Adipocyte (in vitro differentiated cells): ENCODE measurements at places on chromosomes 12 and 14.
A peak's percentile ranks its signal among the peaks of the same experiment; 100 is the strongest.

DNA sequence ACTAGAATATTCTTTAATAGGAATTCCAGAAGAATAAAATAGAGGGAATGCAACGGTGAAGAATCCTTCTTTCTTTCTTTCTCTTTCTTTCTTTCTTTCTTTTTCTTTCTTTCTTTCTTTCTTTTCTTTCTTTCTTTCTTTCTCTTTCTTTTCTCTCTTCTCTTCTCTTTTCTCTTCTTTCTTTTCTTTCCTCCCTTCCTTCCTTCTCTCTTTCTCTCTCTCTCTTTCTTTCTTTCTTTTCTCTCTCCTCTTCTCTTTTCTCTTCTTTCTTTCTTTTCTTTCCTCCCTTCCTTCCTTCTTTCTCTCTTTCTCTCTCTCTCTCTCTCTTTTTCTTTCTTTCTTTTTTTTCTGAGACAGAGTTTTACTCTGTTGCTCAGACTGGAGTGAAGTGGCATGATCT lies 160.8 kb upstream of the PRICKLE1 start:
- DNase-seq = no peak

- no peak for DNase-seq
Observed at GRCh38 chr12:78209846-78210505, 379.3 kb downstream of the NAV3 start.

- DNase-seq = no peak
Observed at GRCh38 chr14:56963381-56963780, 153.1 kb upstream of the OTX2 start.

- peak; percentile 73 for DNase-seq
Observed at GRCh38 chr12:54360717-54361456, 3.4 kb downstream of the GPR84 start.

DNA sequence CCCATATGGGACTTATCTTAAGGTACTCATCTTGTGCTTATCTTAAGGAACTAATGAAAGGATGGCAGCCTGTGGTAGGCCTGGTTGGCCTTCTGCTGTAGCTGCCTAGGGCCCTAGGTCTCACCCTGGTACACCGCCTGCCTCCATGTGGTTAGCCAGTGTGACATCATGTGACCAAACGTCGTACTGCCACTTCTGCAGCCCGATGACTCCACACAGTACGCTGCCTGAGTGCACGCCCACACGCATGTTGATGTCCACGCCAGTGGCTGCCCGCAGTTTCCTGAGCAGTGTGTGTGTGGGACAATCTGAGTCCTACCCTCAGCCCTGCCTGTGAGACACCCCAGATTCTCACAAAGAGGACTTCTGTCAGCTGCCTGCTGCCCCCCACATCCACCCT lies 5.1 kb downstream of the ADCY4 start:
- DNase-seq = no peak

GRCh38 chr12:3150308-3150670 lies 73.1 kb downstream of the TSPAN9 start:
- no peak for DNase-seq

GRCh38 chr12:95836185-95836609 lies 22.6 kb upstream of the SNRPF start:
- peak; percentile 22 for DNase-seq

DNA sequence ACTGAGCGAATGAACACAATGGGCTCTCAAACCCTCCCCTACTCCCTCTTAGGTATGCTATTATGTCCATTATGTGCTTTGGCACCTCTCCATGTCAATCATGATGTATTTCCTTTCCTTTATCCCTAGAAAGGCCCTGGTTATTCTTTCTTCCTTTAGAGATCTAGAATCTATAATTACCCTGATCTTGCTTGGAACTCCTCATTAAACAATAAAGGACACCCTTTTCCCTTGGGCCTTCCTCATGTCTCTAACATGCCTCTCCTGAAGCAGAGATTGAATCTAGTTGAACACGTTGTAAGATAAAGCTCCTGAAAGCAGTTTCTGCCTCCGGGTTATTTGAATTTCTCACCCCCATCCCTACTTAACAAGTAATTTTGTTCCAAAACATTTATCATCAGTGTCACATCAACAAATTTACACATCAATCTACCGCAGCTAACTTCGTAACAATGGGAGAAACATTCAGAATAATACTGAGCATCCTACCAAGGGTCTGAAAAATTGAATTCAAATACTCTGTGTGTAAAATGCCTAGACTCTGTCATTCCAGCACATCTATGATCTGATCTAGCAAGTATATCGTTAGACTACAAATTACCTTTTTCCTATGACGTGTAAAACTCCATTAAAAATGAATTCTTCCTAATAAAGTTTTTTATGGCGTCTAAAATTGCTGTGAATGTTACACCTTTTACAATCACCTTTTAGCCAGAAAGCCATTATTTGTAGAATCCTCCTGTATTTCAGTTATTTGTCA lies 5.4 kb downstream of the USP44 start:
- no peak for DNase-seq

DNA sequence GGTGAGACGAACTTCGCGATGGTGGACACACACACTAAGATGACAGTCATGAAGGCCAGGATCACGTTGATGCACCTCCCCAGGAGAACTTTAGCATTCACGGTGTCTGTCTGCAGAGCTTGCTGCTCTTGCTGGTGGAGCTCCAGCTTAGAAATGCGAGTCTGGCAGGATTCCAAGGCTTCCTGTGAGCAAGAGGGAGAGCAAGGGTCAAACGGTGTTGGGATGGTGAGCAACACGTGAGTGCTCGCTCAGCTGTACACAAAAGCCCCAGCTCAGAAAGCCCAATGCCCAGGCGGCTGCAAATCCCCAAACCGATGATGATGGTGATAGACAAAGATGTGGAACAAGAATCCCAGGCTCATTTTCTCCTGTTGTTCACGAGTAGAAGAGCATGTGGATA lies 78.8 kb downstream of the TMCC3 start:
- DNase-seq = no peak

- peak; percentile 65 for DNase-seq
Observed at GRCh38 chr14:69695322-69696203, 71.4 kb upstream of the SRSF5 start.

- DNase-seq = no peak
Observed at GRCh38 chr12:119302451-119303080, 32.0 kb upstream of the CCDC60 start.

DNA sequence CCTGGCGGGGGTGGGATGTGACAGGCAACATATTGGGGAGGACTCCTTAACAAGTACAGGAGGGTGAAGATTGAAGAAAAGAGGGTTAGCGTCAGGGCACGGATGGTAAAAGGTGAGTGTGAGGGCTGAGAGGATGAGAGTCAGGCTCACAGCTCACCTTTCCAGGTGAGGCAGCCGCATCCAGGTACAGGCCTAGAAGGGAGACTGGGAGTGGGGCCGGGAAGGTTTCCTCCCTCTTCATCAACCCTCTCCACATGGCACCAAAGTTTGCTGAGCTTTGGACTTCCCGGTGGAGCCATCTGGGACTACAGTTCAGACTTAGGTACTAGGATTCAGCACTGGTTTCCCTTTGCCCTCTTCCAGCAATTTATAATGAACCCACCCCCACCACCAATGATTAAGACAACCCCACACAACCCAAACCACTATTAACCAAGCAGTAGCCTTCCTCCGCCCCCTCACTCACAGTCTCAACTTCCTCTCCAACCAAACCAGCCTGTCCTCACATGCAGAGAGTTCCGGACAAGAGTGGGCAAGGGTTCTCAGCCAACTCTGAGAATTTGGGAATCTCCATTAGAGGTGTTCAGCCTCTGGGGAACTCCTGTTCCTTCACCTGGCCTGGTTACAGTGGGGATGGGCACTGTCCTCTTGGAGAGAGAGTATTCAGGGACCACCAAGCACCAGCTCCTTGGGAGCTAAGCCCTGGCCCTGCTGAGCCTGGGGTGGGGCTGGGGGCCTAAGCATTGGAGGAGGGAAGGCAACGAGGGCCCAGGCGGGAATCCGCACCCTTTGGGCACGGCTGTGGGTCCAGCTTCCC lies 2.4 kb upstream of the HOXC4 start:
- no peak for DNase-seq

DNA sequence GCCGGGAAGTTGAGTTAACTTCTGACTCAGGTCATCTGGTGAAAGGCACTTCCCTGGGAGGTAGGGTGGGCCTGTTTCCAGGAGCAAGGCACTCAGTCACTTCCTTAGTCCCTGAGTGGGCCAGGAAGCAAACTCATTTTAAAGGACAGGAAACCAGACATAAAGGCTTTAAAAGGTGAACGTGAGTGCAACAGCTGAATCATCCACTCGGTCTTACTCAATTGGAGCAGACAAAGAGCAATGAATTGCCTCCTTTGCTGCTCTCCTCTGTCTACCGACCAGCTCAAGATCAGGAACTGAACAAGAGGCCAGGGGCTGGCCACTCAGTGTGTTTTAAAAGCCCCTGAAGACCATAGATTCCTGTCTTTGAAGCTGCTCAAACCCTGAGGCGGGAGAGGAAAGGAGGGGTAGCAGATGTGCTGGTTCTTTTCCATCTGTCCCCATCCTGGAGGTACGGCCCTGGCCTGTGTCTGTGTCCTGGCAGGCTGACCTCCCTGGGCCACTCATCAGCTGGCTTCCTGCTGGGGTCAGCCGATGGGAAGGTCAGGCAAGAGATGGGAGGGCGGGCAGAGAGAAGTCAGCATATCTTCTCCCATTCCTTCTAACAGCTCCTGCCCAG lies 148.9 kb downstream of the PPM1H start:
- peak; percentile 73 for DNase-seq

- no peak for DNase-seq
Observed at GRCh38 chr14:54738009-54738408, 164.6 kb downstream of the GCH1 start.

- no peak for DNase-seq
Observed at GRCh38 chr12:109389146-109389545, 41.4 kb downstream of the MYO1H start.

DNA sequence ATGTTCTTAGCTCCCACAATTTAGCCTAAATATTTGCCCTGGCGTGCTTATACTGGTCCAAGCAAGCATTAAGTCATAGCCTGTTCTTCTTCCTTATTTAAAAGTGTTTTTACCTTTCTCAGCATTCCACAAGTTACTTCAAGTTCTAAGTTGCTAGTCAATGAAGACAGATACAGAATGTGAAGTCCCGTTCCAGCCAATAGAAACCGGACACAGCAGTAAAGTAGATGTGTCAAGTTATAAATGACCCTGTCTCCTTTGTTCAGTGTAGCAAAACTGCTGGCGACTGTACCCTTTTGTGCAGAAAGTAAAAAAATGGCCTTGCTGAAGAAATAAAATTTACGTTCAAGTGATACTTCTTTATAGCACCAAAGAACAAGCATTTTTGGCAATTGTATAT lies 3.9 kb downstream of the SNAPC1 start:
- DNase-seq = no peak

GRCh38 chr14:61536661-61537562 lies 158.4 kb upstream of the HIF1A start:
- DNase-seq = no peak

- no peak for DNase-seq
Observed at GRCh38 chr14:45095143-45095542, 11.2 kb downstream of the PRPF39 start.

GRCh38 chr12:29402437-29402836 lies 21.5 kb upstream of the ERGIC2 start:
- DNase-seq = no peak

DNA sequence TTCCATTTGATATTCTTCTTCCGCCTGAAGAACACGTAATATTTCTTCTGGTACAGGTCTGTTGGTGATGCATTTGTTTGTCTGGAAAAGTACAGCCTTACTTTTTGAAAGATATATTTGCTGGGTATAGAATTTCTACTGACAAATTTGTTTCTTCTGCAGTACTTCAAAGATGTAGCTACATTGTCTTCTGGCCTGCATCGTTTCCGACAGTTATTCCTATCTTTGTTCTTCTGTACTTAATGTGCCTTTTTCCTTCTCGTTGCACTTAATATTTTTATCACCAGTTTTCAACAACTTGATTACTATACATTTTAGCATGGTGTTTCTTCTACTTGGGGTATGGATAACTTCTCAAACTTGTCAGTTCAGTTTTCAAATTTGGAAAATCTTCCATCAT lies 47.1 kb downstream of the SENP1 start:
- no peak for DNase-seq

GRCh38 chr12:27261866-27262265 lies 17.8 kb downstream of the STK38L start:
- DNase-seq = no peak

DNA sequence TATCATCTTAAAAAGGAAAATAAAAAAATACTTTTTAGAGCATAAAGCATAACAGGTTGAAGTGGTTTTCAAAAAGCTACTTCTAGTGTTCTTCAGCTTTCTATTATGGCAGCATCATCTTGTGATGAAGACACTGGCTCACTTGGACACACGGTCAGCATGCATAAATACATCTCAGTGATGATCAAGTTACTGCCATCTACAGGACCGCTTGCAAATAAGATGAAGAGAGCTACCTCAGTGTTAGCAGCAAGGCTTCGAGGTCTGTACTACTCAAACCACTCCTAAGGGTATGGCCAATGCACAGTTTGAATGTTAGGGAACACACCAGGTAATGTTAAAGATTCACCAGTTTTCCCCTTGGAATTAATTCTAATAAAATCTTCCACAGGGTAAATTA lies 58.8 kb downstream of the GALC start:
- no peak for DNase-seq

GRCh38 chr14:95314609-95315008 lies 5.1 kb downstream of the CLMN start:
- peak; percentile 62 for DNase-seq

GRCh38 chr12:102540815-102541385 lies 60.5 kb upstream of the IGF1 start:
- DNase-seq = no peak

DNA sequence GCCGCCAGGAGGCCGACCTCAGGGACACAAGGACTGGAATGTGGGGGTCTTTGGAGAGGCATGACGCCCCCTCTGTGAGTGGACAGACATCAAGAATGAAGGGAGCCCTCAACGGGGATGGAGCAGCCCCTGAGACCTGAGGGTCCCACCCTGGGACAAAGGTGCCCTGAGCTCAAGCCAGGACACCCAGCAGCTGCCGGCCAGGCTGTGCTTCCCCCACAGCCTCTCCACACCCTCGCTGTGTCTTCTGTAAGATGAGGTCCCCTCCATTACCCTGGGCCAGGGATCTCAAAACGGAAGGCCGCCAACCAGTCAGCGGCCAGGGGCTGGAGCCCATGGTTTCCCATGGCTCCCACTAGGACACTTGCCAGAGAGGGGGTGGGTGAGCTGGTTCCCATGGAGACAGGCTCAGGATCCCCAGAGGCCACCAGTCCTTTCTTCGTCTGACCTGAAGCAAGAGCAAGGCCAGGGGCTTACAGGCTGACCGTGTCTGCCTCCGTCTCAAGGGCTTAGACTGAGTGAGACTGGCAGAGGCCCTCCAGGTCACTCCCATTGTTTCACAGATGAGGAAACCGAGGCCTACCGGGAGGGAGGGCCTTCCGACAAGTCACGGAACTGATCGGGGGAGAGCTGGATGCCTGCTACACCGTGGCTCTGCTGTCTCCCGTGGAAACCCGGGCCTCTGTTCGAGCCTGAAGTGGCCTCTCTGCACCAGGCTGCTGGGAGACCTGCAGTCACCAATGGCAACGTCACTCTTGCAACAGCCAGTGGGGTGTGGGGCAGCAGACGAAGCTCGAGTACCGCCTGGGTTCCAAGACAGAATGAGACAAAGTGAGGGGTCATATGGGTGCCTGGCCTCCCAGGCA lies 91.7 kb upstream of the DIO3 start:
- DNase-seq = no peak
